Activated T-helper 1 cell treated with anti-CD3 and anti-CD28 coated beads, Interleukin-12 subunit alpha, Interleukin-12 subunit beta, Interleukin-2, Interleukin-4 antibody, amounts not matched to agents 30 ng/mL and 10 ng/mL and 1 ng/mL, durations not matched to agents 14 hours and 24 hours and 36 hours (primary cell): ENCODE measurements at places on chromosomes 2 and 18. TPM values are rescaled to one million over a fixed set of nuclear protein-coding genes. Genes with fewer than 3 reads are reported as not detected.

DNA sequence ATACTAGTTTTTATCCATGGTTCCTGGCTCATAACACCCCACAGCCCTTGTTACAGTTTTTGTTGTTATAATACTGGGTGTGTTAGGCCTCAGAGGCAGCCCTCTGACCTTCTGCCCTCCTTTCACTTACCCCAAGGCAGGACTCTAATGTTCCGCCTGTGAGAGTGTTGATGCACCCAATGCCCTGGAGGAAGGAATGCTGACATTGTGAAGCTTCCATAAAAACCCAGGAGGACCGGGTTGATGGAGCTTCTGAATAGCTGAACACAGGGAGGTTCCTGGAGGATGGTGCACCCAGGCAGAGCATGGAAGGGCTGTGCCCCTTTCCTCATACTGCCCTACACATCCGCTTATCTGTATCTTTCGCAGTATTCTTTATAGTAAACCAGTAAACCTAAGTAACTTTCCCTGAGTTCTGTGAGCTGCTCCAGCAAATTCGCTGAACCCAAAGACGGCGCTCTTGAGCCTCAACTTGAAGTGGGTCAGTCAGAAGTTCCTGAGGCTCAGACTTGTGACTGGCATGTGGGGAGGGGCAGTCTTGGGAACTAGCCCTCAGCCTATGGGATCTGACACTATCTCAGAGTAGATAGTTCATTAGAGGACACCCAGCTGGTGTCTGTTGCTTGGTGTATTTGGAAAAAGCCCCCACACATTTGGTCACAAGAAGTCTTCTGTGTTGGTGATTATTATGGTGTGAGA lies 10.4 kb downstream of the STON1 start:
- DNase-seq: no peak
- H3K4me3 ChIP-seq: no peak overlapping the region
- H3K27me3 ChIP-seq: peaks cover 2% of the 10 kb centered on the region
- H3K36me3 ChIP-seq: no peaks in the 10 kb centered on the region

DNA sequence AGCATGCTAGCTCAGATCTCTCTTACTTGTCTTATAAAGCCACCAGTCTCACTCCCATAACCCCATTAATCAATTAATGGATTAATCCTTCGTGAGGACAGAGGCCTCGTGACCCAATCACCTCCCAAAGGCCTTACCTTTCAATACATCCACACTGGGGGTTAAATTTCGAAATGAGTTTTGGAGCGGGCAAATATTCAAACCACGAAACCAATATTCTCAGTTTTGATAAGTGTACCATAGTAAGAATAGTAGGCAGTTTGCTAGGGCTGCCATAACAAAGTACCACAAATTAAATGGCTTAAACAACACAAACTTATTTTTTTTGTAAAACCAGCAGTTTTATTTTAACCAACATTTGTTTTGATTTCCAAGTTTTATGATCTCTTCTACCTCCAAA lies 15.2 kb downstream of the HIBCH start:
- DNase-seq: no peak
- peaks cover 8% of the 10 kb centered on the region for H3K4me1 ChIP-seq

- no peaks in the 10 kb centered on the region for H3K4me1 ChIP-seq
- peaks cover 10% of the 10 kb centered on the region for H3K27me3 ChIP-seq
- H3K4me3 ChIP-seq: no peak overlapping the region
- no peaks in the 10 kb centered on the region for H3K36me3 ChIP-seq
- DNase-seq: no peak
- H3K27ac ChIP-seq: no peak overlapping the region
Observed at GRCh38 chr2:177123048-177123447, 89.5 kb upstream of the HNRNPA3 start.

GRCh38 chr2:205852457-205852856 lies 170.2 kb downstream of the NRP2 start:
- no peaks in the 10 kb centered on the region for H3K36me3 ChIP-seq
- H3K27me3 ChIP-seq: peaks cover 3% of the 10 kb centered on the region

DNA sequence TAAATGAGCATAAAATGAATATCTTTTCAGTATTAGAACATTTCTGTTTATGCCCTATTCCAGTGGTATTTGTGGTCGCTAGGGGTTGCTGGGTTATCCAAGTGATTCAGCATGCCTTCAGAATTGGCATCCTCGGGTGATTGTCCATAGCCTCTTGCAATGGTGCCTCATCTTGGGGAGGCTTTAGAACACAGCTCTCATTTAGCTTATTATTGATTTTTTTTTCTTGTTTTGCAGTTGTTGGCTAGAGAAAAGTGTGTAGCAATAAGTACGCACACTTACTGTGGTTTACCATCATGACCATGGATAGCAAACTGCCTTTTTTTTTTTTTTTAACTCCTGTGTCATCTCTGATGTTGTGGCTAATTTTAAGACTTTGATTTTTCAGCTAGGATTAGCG lies 33.6 kb downstream of the PLEKHA3 start:
- H3K4me1 ChIP-seq: peaks cover 27% of the 10 kb centered on the region
- no peak overlapping the region for H3K27ac ChIP-seq
- H3K27me3 ChIP-seq: no peaks in the 10 kb centered on the region
- peaks cover 36% of the 10 kb centered on the region for H3K36me3 ChIP-seq
- H3K4me3 ChIP-seq: no peak overlapping the region

DNA sequence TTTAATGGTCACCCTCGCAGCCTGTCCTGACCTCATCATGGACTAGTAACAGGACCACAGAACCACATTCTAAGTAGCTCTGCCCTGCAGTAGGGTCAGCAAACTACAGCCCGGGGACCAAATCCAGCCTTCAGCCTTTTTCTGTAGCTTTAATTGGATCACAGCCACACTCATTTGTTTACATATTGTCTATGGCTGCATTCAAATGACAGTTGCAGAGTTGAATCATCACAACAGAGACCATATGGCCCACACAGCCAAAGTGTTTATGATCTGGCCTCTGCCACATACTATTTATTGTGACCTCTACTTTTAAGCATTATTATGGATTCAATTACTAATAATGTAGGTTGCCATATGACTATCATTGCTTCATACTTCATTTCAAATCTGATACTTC lies 47.7 kb downstream of the MAP3K19 start:
- no peaks in the 10 kb centered on the region for H3K36me3 ChIP-seq
- peaks cover 13% of the 10 kb centered on the region for H3K27me3 ChIP-seq
- no peak overlapping the region for H3K27ac ChIP-seq
- peaks cover 5% of the 10 kb centered on the region for H3K4me1 ChIP-seq

- H3K4me1 ChIP-seq: peaks cover 19% of the 10 kb centered on the region
- H3K36me3 ChIP-seq: peaks cover 1% of the 10 kb centered on the region
- H3K4me3 ChIP-seq: no peak overlapping the region
- peaks cover 5% of the 10 kb centered on the region for H3K27me3 ChIP-seq
Observed at GRCh38 chr18:54117853-54118773, 106.4 kb downstream of the MBD2 start.

DNA sequence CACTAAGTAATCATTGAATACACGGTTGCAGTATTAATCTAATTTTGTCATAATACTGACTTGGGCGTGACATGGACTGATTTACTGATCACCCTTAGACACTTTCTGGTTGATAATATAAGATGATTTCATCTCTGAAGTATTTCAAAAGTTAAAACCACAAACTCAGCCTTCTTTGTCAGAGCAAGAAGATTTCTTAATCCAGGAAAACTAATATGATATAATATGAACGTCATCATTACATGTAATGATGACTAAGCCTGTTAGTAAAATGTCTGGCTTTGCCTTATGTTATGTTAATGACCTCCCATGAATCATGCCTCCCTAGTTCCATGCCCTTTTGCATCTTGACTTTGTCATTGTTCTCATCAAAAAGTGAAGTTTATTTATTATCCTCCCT lies 1325.0 kb upstream of the CDH2 start:
- DNase-seq: no peak
- H3K36me3 ChIP-seq: no peaks in the 10 kb centered on the region
- H3K4me1 ChIP-seq: no peaks in the 10 kb centered on the region

DNA sequence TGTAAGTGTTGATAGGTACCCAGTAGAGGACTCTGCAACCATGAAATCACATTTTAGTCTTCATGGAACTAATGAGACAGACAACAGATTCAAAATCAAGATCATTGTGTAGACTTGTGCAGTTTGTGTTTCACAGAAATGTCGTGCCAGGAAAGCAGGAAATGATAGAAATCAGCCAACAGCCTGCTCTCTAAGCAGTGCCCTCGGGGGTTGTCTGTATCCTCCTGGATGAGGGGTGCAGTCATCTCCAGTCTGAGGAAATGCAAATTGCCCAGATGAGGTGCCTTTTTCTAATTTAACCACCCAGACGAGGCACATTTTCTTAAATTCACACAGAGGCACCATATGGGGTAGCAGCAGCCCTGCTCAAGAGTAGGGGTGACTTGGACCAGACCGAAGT lies 663.1 kb downstream of the XIRP2 start:
- DNase-seq: no peak
- H3K27me3 ChIP-seq: no peaks in the 10 kb centered on the region
- H3K36me3 ChIP-seq: no peaks in the 10 kb centered on the region
- no peaks in the 10 kb centered on the region for H3K4me1 ChIP-seq
- no peak overlapping the region for H3K4me3 ChIP-seq

- peaks cover 25% of the 10 kb centered on the region for H3K4me1 ChIP-seq
- H3K36me3 ChIP-seq: no peaks in the 10 kb centered on the region
- no peak for DNase-seq
Observed at GRCh38 chr18:48866028-48866733, 84.6 kb downstream of the SMAD7 start.

The RBBP8 gene
- total RNA-seq: 93.4 and 95.1 TPM in 2 replicates

The ATOH8 gene
- total RNA-seq: 0.29 and 0.47 TPM in 2 replicates
